Immature natural killer cell (primary cell): ENCODE measurements at places on chromosomes 2 and 18. TPM values are rescaled to one million over a fixed set of nuclear protein-coding genes. Genes with fewer than 3 reads are reported as not detected.

GRCh38 chr2:122191331-122191730 is 435.9 kb downstream of the TSN start:
- H3K4me1 ChIP-seq: no peaks in the 10 kb centered on the region
- no peaks in the 10 kb centered on the region for H3K36me3 ChIP-seq

- H3K36me3 ChIP-seq: no peaks in the 10 kb centered on the region
- no peak overlapping the region for H3K27ac ChIP-seq
- peaks cover 3% of the 10 kb centered on the region for H3K27me3 ChIP-seq
- H3K4me1 ChIP-seq: no peaks in the 10 kb centered on the region
- H3K4me3 ChIP-seq: no peak overlapping the region
- no peak for DNase-seq
Measured at GRCh38 chr2:14690926-14691325, 58.4 kb downstream of the LRATD1 start.

- H3K4me1 ChIP-seq: peaks cover 21% of the 10 kb centered on the region
- DNase-seq: no peak
- H3K27me3 ChIP-seq: no peaks in the 10 kb centered on the region
- H3K4me3 ChIP-seq: no peak overlapping the region
- peaks cover 12% of the 10 kb centered on the region for H3K36me3 ChIP-seq
- no peak overlapping the region for H3K27ac ChIP-seq
Measured at GRCh38 chr2:36530178-36530982, 67.6 kb downstream of the FEZ2 start.

DNA sequence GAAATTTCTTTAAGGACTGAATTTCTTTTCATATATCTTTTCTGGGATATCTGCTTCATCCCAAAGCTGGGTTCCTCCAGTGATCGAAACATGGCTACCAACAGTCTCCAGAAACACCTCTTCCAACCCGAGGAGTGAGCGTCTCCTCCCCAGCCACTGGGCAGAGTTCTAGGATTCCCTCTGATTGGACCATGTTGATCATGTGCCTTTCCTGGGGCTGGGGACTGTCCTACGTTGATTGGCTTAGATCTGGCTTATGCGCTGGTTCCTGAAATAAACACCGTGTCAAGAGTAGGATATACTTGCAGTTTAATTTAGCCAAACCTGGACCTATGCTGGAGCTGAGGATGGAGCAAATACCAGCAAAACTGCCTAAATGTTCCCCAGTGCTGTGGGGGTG is 55.5 kb upstream of the SLC16A14 start:
- no peaks in the 10 kb centered on the region for H3K27me3 ChIP-seq
- no peak overlapping the region for H3K27ac ChIP-seq
- DNase-seq: no peak
- H3K4me1 ChIP-seq: peaks cover 19% of the 10 kb centered on the region

DNA sequence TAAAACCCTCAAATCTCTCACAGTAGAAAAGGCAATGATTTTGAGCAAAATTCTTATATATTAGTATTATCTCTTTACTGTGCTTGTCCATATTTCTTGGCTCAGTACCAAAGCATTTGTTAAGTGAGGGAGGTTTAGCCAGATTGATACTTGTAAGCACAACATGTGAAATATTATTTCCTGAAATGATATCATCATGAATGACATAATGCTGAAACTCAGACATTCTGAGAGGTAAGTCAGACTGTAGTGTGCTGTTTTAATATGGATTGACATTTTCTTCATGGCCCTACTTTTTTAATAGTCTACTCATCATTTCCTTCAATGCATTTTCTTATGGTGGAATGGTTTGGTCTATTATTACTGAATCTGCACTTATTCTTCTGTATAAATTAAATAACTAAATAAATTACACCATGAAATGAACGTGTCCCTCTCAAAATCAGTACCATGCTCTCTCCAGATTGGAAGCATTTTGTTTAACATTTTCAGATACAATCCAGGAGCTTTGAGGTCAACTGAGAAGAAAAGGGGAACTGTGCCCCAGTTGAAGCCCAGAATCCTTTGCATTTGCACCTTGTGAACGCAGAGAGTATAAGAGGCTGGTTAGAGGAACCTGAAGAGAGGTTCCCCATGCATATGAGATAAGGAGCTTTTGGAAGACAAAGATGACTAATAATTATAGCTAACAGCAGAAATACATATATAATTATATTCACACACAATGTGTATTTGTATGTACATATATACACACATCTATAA is 50.1 kb upstream of the CRACDL start:
- H3K4me3 ChIP-seq: no peak overlapping the region
- H3K27ac ChIP-seq: no peak overlapping the region

- peak overlapping the region; percentile 100 for H3K27ac ChIP-seq
- H3K27me3 ChIP-seq: peaks cover 13% of the 10 kb centered on the region
- no peaks in the 10 kb centered on the region for H3K36me3 ChIP-seq
- H3K4me3 ChIP-seq: peak overlapping the region; percentile 76
- peaks cover 83% of the 10 kb centered on the region for H3K4me1 ChIP-seq
- DNase-seq: no peak
Measured at GRCh38 chr2:237691029-237691907, 63.9 kb downstream of the LRRFIP1 start.

- H3K27ac ChIP-seq: no peak overlapping the region
- H3K4me1 ChIP-seq: no peaks in the 10 kb centered on the region
- peaks cover 8% of the 10 kb centered on the region for H3K27me3 ChIP-seq
- H3K4me3 ChIP-seq: no peak overlapping the region
- H3K36me3 ChIP-seq: no peaks in the 10 kb centered on the region
Measured at GRCh38 chr18:24982831-24983230, 369.1 kb downstream of the ZNF521 start.

ATP8B1 gene
- polyA plus RNA-seq: not detected
